ENCODE measurements at places on chromosomes 1 and 21.

- DNase-seq = no peak
Measured at GRCh38 chr1:2451741-2452140, 24.3 kb upstream of the PLCH2 start.

GRCh38 chr1:206550446-206550845 is 43.1 kb downstream of the RASSF5 start:
- no peak for DNase-seq

GRCh38 chr1:233113009-233113879 is 162.8 kb downstream of the NTPCR start:
- no peak for DNase-seq

DNA sequence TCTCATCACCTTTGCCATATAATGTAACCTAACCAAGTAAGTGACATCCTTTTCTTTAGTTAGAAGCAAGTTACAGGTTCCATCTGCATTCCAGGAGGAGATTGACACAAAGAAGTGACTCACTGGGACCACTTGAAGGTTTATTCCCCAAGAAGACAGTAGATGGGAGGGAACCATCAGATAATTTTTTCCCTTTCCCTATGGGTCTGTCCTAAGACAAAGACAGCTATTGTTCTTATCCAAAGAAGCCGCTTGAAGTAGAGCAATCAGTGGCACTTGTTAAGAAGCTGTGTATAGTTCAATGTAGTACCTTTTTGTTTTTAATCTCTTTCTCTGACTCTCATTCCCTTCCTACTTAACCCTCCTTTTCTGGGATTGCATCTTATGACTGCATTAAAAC is 139.9 kb upstream of the B3GALT2 start:
- no peak for DNase-seq

- DNase-seq = no peak
Measured at GRCh38 chr1:213686983-213687382, 300.8 kb upstream of the PROX1 start.

GRCh38 chr1:154730986-154731489 is 123.1 kb upstream of the ADAR start:
- peak; percentile 59 for DNase-seq

DNA sequence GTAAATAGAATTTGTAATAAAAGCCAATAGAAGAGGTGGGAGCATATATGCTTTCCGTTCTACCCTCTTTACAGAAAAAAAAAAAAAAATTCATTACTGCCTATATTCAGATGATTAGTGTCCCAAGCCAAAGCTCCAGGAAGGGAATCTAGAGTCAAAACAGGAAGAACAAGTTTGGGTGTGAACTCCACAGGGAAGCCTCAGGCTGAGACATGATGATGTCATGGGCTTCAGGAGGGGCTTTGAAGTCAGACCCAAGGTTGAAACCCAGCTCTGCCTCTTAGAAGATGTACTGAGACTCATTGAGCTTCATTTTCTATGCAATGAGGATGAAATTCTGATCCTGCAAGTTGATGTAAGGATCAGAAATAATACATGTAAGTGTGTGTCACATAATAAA is 250.0 kb upstream of the ADGRL2 start:
- DNase-seq = no peak

DNA sequence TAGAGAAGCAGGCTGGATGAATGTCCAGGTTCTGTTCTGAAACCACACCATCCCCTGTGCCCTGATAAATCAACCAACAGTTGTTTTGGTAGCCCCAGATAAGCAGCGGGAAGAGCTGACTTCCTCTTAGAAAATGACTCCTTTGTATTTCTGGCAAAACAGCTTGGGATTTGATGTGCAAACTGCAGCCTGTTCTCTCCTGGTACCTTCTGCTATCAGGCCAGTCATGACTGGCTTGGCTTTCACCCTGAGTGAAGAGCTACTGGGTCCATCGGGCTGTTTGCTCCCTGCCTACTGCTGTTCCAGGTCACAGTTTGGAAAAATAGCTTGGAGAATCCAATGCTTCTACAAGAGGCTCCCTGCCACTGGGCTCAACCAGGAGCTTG is 116.8 kb downstream of the DTL start:
- no peak for DNase-seq

- no peak for DNase-seq
Measured at GRCh38 chr1:43931711-43932660, 1.6 kb upstream of the ARTN start.

DNA sequence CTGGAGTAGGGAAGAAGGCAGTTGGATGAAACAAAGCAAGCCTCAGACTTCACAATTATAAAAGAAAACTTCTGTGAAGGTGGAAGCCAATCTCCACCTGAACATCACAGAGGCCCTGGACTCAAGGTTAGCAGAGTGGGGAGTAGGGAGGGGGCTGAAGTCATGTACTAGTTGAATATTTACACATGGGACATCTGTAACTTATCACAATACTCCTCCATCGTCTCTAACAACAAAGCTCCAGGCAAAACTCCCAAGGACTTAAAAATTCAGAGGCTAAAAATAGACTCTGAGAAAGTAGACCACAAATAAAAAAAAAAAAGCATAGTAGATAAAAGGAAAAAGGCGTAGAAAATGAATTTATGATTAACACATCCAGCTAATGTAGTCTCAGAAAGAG is 326.3 kb upstream of the PKN2 start:
- DNase-seq = no peak

- DNase-seq = no peak
Measured at GRCh38 chr1:114270282-114270681, 116.6 kb upstream of the SYT6 start.

All from COR-L47 (cell line).